Suppressor macrophage (primary cell): ENCODE measurements at places on chromosomes 7 and 10.
A peak's percentile ranks its signal among the peaks of the same experiment; 100 is the strongest.

DNA sequence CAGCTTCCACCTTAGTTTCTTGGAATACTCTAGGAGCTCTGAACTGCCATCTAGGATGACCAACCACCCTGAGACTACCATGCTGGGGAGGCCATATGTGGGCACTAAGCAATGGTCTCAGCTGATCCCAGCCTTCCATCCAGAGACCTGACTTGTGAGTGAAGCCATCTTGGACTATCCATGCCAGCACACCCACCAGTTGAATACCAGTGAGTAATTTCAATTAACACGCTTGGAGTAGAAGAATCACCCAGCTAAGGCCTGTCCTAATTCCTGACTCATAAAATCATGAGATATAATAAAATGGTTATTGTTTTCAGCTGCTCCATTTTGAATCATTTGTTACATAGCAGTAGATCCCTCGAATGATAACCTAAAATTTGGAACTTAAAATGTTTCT is 5.2 kb upstream of the KIF5B start:
- DNase-seq = no peak

DNA sequence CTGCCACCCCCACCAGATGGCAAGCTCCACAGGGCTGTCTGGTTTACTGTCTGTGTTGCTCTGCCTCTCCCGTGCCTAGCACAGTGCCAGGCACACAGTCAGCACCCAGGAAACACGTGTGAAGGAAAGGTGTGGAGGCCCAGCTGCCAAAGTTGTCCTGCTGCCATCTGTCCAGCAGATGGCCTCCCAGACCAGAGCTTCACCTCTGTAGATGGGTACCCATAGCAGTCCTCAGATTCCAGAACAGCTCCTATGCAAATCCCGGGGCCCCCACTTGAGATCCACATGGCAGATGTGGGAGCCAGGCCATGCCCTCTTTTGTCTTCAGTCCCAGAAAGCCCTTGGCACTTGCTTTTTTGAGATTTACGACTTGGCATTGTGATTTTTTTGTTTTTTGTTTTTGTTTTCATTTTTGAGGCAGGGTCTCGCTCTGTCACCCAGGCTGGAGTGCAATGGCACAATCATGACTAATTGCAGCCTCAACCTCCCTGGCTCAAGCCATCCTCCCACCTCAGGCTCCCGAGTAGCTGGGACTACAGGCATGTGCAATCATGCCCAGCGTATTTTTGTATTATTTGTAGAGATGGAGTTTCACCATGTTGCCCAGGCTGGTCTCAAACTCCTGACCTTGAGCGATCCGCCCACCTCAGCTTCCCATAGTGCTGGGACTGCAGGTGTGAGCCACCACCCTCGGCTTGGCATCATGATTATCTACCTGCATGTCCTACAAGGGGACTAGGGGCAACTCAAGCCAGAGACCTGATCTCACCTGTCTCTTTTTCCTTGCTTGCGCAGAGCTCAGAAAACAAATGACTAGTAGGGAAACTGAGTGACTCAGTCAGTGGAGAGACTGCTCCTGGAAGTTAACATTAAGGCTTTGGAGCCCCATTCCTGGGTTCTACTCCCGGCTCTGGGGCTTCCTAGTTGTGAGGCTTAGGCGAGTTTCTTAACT is 16.9 kb upstream of the PALD1 start:
- peak; percentile 76 for DNase-seq

- peak; percentile 8 for DNase-seq
These were observed 37.4 kb downstream of the RASGEF1A start for GRCh38 chr10:43229208-43230061.

- DNase-seq = no peak
These were observed 22.9 kb upstream of the C10orf105 start for GRCh38 chr10:71742301-71743088.
